BJ (cell line): ENCODE measurements at places on chromosomes 2 and 18. TPM values are rescaled to one million over a fixed set of nuclear protein-coding genes. Genes with fewer than 3 reads are reported as not detected.

- no peak for DNase-seq
Observed at GRCh38 chr2:177282181-177282641, 17.7 kb upstream of the NFE2L2 start.

- no peak for DNase-seq
Observed at GRCh38 chr2:207202645-207203044, 36.9 kb upstream of the KLF7 start.

- no peak for DNase-seq
Observed at GRCh38 chr2:123916531-123916930, 108.6 kb upstream of the CNTNAP5 start.

Gene DCDC2C
- polyA plus RNA-seq: not detected in 2 replicates

DNA sequence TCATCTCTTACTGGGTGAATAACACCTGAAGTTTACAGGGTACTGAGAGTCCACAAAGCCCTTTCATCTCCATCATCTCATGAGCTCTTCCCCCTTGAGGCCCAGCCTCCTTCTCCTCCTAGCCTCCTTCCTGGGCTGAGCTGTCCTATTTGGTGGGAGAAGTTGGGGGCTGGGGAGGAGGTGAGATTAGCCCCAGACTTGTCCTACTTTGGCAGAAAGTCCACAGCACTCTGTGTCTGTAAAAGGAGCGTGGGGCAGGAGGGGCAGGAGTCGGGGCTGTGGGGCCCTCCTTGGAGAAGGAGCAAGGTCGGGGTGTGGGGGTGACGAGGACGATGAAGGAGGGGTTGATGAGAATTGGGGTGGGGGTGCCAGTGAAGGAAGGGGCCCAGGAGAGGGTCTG lies 10.0 kb upstream of the DES start:
- no peak for DNase-seq

DNA sequence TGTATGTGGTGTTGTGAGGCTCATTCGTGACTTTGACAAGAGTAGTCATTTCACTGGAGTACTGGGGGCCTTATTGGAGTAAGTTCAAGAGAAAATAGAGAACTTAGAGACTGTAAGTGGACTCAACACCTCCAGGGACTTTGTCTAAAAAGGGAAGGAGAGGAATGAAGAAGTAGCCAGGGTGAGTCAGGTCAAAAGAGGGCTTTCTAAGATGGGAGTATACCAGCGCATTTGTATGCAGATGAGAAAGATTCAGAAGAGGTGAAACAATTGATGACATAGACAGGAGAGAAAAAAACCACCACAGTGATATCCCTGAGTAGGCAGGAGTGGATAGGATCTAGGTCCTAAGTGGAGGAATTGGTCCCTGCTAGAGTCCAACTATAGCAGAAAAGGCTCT lies 246.8 kb downstream of the IKZF2 start:
- no peak for DNase-seq

Gene IL36RN
- not detected in 2 replicates for polyA plus RNA-seq

Gene UGT1A1
- not detected in 2 replicates for polyA plus RNA-seq

Gene SLC5A7
- polyA plus RNA-seq: not detected in 2 replicates

Gene IL1RL1
- not detected in 2 replicates for polyA plus RNA-seq

DNA sequence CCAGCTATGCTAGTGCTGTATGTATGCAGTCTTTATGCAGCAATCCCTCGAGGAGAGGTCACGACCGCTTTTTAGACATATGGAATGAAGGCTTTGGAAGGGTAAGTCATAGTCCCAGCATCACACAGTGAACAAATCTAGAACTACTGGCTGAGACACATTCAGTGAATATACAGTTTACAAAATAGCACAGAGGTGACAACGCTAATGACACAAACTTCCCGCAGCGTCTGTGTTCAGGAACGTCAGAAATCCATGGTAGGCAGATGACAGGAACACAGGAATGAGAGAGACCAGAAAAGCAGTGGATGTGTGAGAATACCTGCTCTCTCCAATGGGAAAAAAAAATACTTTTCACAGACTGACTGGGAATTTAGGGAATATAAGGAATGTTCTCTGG lies 29.6 kb downstream of the CABYR start:
- no peak for DNase-seq

- no peak for DNase-seq
Observed at GRCh38 chr2:16664809-16665747, 556 bp downstream of the CYRIA start.

Gene TMEM214
- 145 and 235 TPM in 2 replicates for polyA plus RNA-seq

GRCh38 chr2:240165661-240166060 lies 25.2 kb upstream of the OTOS start:
- DNase-seq: no peak

Gene TTR
- not detected in 2 replicates for polyA plus RNA-seq

- no peak for DNase-seq
Observed at GRCh38 chr2:229610333-229610732, 104.0 kb downstream of the DNER start.

Gene LCT
- not detected in 2 replicates for polyA plus RNA-seq

DNA sequence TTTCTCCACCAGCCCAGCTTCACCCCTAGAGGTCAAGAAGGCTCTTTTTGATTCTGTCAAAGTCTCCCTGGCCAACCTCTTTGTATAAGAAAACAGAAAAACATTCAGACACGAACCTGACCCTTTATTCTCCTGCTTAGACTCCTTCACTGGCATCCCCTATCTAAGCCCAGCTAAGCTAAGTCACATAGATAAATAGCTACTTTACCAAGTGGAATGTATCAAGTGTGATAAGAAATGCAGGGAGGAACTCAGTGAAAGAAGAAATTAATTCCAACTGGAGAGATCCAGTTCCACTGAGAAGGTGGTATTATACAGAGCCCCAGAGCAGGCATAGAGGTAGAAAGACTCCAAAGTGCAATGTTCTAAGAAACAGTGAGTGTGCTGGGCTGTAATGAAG lies 489.5 kb downstream of the TNS1 start:
- DNase-seq: no peak

Gene BCL11A
- polyA plus RNA-seq: 0.60 and 1.4 TPM in 2 replicates

Gene FOXI3
- not detected in 2 replicates for polyA plus RNA-seq

GRCh38 chr2:127701651-127702394 lies 526 bp downstream of the SFT2D3 start:
- DNase-seq: no peak

DNA sequence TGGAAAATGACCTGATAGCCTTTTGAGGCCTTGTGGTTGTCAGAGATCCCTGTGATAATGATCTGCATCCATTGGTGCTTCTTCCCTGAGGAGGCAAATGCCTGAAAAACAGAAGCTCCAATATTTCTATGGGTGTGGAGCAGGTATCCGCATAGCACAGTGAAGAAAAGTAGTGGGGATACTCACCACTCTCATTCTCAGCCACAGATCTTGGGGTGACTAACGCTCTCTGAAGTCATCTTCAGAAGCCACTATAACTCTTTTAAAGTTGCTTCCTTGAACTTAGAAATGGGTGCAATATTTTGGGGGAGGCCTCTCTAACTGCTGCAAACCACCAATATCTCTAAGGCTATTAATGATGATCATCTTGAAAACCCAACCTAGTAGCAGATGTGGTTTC lies 46.2 kb downstream of the ARHGAP15 start:
- DNase-seq: no peak

- no peak for DNase-seq
Observed at GRCh38 chr18:7741640-7742039, 174.5 kb downstream of the PTPRM start.

GRCh38 chr2:47029737-47030524 lies 114.3 kb upstream of the MCFD2 start:
- no peak for DNase-seq

- DNase-seq: no peak
Observed at GRCh38 chr2:234422981-234423431, 73.9 kb downstream of the ARL4C start.

DNA sequence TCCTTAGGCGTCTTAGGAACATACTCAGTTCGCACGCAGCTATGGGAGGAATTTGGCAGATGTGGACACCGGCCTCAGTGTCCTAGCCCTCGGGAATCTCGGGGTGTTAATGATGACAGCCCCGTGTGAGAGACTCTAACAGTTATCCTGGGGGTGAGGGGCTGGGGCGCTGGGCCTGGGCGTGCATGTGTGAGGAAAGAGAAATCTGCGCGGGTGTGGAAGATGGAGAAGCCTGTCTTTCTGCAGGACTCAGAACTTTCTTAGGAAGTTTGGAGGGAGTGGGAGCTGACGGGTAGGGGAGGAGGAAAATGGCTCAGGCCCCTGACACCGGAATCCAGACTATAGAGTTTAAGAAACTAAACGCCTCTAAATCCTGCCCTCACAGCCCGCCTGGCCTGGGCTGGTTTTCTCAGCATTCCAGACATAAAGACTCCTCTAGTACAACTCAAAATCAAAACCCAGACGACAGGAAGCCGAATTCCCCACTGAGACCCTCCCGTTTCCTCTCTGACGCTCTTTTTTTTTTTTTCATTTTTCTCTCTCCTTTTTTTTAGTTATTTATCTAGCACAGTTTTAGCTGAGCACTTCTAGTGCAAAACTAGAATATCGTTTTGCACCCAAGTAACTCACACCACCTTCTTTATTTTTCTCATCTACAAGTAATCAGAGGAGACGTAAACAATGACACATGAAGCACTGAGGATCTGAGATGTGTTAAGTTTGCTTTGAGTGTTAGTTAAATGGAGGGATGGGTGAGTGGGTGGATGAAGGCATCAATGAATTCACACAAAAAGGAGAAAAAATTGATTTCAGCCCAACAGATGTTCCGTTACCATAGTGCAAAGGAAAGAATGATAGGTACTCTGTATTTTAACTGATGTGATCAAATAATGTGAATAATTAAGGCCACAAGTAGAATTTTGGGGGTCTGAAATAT lies 1.2 kb upstream of the HAAO start:
- no peak for DNase-seq

- DNase-seq: no peak
Observed at GRCh38 chr2:202434472-202434871, 58.3 kb downstream of the BMPR2 start.

DNA sequence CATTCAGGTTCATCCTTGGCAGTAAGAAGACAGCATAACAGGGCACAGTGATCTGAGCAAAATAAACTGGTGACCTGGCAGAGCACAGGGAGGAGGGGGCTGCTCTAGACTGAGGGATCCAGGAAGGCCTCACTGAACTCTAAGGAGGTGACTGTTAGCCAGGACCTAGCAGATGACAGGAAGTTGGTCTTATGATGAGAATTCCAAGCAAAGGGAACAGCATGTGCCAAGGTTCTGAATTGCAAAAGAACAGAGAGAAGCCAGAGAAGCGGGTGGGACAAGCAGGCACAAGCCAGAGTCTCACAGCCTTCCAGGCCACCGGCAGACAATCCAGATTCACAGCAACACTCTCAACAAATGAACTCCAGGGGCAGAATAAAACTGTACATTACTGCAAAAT lies 152.7 kb upstream of the PTPRM start:
- DNase-seq: no peak

- DNase-seq: no peak
Observed at GRCh38 chr2:112644933-112645309, 818 bp upstream of the SLC20A1 start.

DNA sequence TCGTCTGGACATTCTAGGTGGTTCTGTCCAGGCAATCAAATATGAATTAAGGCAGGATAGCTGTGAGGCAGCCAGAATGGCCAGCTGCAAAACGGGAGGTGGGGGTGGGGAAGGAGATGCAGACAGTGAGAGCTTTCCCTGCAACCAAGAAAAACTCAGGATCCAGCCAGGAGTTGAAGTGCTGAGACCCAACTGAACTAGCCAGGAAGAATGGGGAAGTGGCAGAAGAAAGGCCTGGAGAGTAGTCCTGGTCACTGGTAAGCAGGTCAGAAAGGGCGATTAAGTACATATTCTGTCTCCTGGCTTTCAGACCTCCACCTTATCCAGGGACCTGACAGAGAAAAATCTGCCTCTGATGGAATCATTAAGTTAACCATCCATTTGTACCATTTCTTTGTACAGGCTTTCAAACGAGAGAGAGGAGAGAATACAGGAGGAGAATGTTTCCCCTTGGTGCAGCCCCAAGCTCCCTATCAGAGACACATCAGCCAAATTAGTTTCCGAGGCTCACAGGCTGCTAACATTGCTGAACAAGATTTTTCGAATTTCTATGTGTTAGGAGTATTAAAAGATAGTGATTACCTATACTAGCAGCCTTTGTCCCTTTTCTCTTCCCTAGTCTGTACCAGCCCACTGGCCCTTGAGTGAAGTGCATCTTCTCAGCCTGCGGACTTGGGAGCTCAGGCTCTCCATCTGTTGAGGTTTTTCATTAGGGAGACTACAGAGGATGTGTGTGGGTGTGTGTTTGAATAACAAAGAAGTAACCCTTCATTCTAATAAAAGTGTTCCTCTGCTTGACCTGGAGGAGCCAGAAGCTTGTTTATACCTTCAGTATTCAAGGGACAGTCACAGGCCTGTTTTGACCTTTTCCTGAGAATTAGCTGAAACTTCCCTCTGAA lies 12.5 kb upstream of the HOXD1 start:
- DNase-seq: no peak

Gene ARHGEF33
- 0.23 and 0.31 TPM in 2 replicates for polyA plus RNA-seq

DNA sequence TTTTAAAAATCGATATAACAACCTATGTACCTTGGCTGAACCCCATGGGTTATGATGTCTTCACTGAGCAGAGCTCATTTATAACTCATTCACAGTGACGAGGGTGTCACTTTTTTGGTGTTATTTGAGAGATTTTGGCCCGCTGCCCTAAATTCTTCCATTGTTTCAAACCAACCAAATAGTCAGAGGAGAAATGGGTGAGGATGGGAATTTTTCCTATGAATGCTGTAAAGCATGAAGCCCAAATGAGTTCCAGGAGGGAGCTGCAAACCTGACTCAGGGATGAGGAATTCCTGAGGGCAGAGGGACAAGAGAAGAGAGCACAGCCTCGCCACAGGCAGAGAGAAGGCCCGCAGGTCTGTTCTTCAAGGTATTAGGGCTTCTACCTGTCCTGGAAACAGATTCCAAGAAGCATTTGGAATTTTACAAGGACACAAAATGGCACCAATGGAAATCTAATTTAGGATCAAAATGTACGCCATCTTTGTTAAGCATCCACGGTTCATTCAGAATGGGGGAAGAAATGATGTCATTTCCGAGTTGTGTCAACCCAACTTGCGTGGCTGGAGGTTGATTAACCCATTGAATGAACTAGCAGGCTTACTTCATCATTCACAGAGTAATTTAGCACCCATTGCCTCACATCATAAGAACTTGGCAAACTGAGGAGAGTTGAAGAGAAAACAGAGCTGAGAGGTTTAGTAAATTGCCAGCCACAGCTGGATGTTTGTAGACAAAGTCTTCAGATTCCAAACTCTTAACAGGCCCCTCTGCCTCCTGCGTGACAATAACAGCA lies 133.5 kb downstream of the LAMA3 start:
- no peak for DNase-seq
